ENCODE measurements at places on chromosomes 7 and 10.

GRCh38 chr7:7933915-7934526, 34.6 kb upstream of the GLCCI1 start:
- no peak for DNase-seq

- no peak for DNase-seq
Observed at GRCh38 chr10:121683816-121684215, 85.6 kb upstream of the FGFR2 start.

DNA sequence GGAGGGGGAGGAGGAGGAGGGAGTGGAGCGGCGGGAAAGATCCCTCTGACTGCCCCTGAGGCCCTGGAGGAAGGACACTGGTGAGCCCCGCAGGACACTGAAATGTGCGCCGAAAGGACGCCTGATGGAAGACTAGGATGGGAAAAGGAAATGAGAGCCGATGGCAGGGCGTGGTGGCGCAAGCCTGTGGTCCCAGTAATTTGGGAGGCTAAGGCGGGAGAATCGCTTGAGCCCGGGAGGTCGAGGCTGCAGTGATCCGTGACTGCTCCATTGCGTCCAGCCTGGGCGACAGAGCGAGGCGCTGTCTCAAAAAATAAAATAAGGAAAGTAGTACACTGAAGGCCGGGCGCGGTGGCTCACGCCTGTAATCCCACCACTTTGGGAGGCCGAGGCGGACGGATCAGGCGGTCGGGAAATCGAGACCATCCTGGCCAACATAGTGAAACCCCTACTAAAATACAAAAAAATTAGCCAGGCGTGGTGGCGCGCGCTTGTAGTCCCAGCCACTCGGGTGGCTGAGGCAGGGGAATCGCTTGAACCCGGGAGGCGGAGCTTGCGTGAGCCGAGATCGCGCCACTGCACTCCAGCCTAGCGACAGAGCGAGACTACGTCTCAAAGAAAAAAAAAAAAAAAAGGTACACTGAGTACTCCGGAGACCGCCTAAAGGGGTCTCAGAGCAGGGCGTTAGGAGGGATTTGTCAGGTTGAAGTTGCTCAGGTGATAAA, 561 bp upstream of the HNRNPF start:
- no peak for DNase-seq

DNA sequence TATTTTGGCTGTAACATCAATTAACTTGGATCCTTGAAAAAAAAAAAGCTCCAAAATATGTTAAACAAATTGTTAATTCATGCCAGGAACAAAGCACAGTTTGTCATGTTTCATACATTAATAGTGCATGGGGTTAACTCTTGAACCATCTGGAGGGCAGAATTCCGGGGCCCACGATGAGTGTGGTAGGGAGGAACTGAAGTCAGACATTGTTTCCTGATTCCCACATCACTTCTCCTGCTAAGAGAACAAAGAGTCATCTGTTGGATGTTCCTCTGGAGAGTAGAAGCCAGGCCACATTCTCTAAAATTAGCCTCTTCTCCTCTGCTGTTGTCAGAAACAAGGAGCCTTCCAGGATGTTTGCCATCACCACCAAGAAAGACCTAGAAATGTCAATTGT, 54.6 kb downstream of the TMEM178B start:
- DNase-seq = no peak

DNA sequence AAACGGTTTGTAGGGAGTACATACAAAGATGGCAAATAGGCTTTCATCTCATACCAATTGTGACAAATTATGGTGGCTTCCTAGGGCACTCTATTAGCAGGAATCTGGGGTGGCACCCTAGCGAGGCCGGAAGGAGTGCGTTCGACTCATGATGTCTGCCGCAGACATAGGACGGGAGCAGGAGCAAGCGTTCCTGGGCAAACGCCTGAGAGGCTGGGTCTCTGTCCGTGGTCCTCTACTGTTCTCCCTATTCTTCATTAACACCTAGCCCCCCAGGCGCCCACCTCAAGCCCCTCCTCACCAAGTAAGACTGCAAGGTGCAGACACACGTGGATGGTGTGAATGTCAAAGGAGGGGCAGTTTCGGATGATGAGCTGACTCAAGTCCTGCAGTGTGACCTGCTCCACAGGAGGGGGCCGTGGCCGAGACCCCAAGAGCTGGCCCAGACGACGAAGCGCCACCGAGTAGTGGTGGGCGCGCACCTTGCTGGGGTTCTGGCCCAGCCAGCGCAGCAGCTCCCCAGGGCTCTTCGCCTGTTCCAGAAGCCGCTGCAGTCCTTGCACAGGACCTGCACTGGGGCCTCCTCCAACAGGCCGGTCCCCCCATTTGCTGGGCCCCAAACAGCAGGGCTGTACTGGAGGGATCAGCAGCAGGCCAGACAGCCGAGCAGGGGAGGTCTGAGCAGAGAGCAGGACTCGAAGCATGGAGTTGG, 1.3 kb downstream of the FASTK start:
- DNase-seq = no peak

GRCh38 chr10:792792-793100, 103.3 kb upstream of the DIP2C start:
- no peak for DNase-seq

GRCh38 chr7:113000316-113001020, 86.2 kb downstream of the GPR85 start:
- no peak for DNase-seq

DNA sequence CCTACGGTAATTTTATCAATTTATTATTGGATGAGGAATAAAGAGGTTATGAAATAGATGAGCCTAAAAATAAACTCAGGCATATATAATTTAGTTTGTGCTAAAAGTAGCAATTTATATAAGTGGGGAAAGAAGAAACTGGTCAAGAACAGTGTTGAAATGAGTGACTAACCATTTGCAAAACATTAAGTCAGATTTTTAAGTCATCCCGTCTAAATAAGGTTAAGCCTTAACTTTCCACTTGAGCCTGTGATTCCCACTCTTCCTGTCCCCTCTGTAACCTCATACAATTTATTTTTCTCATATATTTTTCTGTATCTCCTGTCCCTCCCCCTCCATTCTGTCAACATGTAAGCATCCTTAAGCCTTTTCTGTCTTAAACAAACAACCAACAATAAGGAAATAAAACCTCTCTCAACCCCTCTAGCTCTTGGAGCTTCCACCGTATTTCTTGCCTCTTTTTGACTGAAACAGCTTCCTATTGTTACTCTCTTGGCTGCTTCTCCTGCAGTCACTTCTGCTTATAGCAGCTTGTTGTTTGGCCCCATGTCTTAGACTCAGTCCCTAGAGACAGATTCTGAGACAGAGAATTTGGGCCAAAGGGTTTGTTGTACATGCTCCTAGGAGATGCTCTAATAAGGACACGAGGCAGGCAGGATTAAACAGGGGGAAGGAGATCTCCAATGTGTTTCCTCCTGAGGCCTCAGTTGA, 109.7 kb downstream of the GNAI1 start:
- no peak for DNase-seq

GRCh38 chr7:463362-463781, 56.3 kb downstream of the PDGFA start:
- DNase-seq = no peak

DNA sequence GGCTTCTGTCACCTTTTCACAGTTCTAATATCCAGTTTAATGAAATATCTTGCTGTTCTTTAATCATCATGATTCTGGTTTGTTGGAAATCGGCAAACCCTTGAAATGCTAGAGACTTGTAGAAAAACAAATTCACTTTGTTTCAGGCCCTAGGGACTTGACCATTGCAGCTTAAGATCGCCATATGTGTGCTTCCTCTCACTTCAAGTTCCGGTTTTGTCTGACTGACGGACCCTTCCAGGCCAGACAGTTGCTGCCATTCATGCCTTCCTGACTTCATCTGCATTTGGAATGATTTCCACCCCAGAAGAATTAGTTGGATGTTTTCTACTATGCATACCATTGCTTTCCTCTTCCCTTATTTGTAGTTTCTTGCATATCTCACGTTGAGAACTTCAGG, 125.6 kb downstream of the CELF2 start:
- DNase-seq = no peak

- DNase-seq = no peak
Observed at GRCh38 chr7:51270965-51271364, 45.6 kb downstream of the COBL start.

GRCh38 chr7:91957823-91958222, 17.2 kb downstream of the AKAP9 start:
- DNase-seq = no peak

DNA sequence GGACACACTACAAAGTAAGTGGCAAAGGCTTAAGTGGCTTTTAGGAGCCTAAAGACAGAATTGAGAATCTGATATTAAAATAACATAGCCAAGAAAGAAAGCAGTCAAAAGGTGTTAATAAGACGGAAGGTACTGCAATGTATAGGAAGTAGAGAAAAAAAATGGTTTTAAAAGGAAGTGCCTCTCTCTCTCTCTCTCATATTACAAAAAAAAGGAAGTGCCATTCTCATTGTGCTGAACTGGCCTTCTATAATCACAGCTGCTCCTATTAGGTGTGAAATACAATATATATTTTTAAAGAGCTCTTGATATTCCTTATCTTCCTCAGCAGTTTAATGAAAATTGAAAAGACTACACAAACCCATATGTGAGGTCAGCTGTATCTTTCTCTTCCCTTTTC, 199.4 kb upstream of the NPVF start:
- DNase-seq = no peak

DNA sequence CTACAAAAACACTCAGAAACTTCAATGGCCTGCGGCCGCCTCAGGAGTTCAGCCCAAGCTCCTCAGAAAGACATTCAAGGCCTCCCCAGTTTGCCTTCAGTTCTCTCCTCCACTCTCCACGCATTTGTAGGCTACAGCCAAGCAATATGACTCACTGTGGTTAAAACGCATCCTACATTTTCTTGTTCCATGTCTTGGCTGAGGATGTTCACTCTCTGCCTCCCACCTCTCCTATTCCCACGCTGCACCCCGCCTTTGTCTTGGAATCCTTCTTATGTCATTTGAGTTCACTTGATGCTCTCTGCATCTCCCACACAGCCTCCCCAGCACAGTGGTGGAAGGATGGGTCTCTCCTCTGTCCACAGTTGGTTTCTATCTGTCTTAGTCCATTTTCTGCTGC, 184.8 kb downstream of the NPSR1 start:
- DNase-seq = no peak

- DNase-seq = no peak
Observed at GRCh38 chr7:47153058-47153457, 428.9 kb downstream of the TNS3 start.

DNA sequence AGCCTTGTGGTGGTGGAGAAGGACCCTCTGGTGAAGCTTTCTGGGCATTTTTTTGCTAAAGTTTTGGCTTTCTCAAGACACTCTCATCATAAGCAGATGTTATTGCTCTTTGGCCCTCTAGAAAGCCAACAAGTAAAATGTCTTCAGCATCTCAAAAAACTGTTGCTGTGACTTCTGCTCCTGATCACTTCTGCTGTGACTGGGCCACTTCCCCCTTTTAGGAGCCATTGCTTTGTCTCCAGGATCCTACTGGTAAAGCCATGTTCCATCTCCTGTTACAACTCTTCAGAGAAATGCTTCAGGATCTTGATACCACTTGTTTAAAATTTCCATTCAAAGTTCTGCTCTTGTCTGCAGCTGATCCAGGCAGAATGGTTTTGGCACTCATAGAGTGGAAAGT, 10.9 kb downstream of the PARP12 start:
- DNase-seq = no peak
